Renal cortical epithelial cell (primary cell): ENCODE measurements at places on chromosomes 3 and 15. TPM values are rescaled to one million over a fixed set of nuclear protein-coding genes. Genes with fewer than 3 reads are reported as not detected.

- DNase-seq: no peak
Observed at GRCh38 chr3:31896648-31897433, 84.2 kb downstream of the OSBPL10 start.

GRCh38 chr3:135229018-135229495, 434.0 kb downstream of the EPHB1 start:
- DNase-seq: peak; percentile 11

DNA sequence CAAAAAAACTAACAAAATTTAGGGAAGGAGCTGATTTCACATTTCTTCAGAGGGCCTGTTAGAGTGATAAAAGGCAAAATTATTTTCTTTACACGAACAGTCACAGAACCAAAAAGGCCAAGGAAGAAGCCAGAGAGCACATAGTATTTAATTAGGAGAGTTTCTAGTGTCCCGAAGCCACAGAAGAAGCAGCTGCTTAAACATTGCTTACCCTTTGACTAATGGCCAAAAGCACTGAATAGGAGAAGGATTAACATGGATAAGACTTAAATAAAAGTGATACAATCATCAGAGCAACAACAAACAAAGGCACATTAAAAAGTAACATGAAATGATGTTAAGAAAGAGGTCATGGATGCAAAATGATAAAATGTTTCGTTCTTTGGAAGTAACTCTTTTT, 98.6 kb downstream of the CHL1 start:
- DNase-seq: no peak

GRCh38 chr3:187318819-187319616, 27.5 kb upstream of the MASP1 start:
- DNase-seq: peak; percentile 65

- DNase-seq: peak; percentile 23
Observed at GRCh38 chr3:184186184-184186901, at the start of gene ABCF3. TSS of gene ABCF3 (plus strand) at chr3:184186199. CDS start at chr3:184186208, 9 bp downstream.

ALPK3 gene
- total RNA-seq: 16.0 and 79.8 TPM in 2 replicates
